ENCODE measurements at places on chromosomes 16 and 17.

DNA sequence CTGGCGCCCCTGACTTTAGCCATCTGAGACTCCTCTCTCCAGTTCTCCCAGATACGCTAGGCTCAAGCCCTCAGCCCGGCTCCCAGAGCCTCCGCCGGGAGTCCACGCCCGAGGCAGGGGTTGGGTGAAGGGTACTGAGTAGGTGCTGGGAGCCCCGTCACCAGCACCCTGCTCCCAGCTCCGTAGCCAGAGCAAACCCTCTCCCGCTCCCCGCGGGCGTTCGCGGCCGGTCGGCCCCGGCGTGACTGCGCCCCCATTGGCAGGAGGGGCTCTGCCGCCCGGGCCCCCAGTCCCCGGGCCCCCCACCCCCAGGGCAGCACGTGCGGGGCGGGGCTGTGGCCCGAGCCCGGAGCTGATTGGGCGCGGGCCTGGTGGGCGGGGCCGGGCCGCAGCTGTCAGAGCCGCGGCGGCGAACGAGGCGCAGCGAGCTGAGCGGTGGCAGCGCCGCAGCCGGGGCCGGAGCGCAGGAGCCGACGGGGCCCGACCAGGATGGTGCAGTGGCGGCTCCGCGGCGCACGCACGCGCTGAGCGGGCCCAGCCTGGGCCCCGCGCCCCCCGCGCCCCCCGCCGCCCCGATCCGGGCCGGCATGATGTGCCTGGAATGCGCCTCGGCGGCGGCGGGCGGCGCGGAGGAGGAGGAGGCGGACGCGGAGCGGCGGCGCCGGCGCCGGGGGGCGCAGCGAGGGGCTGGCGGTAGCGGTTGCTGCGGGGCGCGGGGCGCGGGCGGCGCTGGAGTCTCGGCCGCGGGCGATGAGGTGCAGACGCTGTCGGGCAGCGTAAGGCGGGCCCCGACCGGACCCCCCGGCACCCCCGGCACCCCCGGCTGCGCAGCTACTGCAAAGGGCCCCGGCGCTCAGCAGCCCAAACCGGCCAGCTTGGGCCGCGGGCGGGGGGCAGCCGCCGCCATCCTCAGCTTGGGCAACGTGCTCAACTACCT is at the start of gene SPNS2:
TSS of gene SPNS2 (plus strand) at position 421 of the 937 bp plus-strand sequence. CDS start at position 588, 167 bp downstream.
- peak; percentile 38 for DNase-seq

DNA sequence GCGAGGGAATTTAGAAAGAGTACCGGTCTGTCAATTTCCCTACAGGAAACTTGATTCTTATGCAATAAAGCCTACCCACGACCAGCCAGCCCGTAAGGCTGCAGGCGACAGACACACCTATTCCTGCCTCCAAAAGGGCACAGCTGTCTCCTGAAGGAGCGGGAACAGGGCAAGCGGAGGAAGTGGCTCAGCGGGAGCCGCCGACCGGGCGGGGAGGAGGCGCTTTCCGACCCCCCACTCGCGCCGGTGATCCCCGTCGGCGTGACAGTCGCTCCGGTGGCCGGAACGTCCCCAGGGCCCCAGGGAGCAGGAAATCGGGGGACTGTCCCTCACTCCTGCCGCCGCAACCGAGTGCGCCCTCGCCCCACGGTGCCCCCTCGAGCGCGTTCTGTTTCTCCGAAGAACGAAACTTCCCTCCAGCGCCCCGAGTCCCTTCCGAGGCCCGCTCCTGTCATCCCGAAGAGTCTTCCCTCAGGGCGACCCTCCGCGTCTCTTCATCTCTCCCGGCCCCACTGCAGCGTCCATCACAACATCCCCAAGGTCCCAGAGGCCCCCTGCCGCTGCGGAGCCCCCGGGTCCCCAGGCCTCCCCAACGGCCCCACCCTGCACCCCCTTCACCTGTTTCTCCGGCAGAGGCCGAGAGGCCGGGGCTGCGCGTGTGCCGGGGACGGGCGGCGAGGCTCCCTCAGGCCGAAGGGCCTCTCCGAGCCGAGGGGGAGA is 421 bp downstream of the STAT3 start:
- DNase-seq: no peak

- no peak for DNase-seq
Observed at GRCh38 chr17:2124391-2124790, 69.5 kb downstream of the HIC1 start.

GRCh38 chr17:45374501-45374900 is 57.7 kb upstream of the MAP3K14 start:
- no peak for DNase-seq

GRCh38 chr17:66985338-66986237 is 21.1 kb downstream of the CACNG4 start:
- DNase-seq: no peak

DNA sequence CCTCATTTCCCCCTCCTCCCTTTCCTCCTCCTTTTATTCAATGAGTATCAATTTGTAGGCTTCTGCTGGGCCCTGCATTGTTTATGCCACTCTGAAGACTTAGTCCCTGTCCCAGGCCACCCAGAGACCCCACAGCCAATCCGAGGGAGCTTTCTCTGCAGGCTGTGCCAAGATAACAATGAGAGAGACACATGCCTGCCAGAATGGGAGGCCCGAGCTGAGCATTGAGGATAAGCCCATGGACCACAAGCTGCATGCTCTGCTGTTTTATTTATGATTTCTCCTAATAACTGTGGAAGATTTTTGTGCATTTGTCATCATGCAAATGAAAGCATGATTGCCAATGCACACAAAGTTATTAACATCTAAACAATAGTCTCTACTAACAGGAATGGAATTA is 3.0 kb downstream of the RCVRN start:
- no peak for DNase-seq

DNA sequence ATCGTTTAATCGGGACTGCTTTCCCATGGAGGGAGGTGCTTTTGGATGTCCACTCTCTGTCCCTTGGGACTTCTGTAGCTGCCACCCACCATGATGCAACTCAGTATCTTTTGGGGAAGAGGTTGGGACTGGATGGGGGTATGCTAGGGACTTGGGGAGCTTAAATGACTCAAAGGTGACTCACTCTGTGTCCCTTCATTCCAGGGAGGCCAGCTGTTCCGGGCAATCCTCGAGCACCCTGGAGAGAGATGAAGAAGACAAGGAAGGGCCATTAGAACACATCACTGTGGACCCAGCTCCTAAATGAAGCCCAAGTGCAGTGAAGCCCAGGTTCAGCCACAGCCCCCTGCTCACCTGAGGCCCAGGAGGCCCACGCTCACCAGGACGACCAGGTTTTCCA is 4.6 kb downstream of the COL1A1 start:
- DNase-seq: no peak

DNA sequence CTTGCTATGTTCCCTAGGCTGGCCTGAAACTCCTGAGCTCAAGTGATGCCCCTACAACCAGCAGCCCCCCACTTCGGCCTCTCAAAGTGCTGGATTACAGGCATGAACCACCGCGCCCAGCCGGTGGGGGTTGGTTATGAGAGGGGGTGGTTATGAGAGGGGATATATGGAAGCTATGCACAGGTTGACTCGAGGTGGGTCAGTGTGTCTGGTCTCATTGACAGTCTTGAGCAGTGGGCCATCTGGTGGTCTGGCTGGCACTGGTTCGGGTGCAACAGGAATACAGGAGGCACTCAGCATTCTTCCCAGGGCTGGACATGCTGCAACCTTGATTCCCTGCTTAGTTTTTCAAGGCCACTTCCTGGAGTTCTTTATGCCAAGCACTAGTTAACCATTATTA is 5.6 kb upstream of the STX1B start:
- DNase-seq: no peak

DNA sequence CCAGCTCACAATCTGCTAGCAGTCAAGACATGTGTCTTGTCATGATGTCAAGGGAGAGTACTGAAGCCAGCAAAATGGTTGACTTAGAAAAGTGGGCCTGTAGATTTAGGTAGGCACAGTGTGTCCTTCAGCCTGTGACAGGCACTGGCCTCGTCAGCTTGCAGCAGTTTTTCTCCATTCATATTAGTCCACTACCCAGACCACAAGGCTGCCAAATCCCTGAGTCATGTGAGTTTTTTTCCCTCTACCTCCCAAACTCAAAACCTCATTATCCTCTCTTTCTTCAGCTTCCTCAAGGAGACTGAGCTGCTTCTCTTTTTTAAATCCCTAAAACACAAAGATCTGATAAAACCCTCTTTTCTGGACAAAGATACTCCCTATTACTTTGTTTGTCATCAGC is 102.6 kb upstream of the HS3ST3A1 start:
- no peak for DNase-seq

- no peak for DNase-seq
Observed at GRCh38 chr17:78174870-78175642, 6.7 kb downstream of the SYNGR2 start.

DNA sequence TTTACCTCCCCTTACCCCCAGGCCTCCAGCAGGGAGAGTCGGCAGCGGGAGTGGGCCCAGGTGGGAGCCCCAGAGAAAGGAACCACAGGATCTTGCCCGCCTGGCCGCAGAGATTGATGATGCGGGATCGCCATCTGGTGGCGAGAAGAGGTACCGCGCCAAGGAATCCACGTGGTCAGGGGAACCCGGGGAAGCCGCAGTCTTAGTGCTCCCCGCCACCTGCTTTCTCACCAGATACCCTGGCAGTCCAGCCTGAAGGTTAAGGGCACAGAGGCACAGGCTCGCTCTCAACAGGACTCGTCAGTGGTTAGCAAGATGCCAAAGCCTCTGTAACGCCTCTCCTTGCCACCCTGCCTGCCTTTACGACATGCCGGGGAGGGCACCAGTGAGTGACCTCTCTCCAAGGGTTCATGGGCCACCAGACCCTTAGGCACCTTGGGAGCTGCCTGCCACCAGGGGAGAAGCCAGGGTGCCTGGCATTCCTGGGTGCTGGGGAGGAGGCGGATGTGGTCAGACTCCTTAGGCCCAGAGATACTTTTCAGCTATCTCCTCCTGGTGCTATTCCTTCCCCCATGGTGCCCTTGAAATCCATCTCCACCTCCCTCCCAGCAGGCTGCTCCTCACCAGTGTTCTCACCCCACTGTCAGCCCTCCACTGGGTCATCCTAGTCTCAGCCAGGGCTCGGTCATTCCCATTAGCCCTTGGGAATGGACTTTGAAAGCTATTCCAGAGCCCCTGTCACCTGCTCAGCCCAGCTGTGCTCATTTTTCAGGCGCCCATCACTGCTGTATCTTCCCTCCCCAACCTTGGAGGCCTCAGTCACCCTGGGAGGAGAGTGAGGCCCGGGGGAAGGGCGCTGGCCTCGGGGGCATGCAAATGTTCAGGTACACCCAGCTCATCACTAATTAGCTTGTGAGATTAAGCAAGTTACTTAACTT is 5.5 kb upstream of the RHBDF2 start:
- peak; percentile 81 for DNase-seq

- no peak for DNase-seq
Observed at GRCh38 chr17:44568945-44569858, 11.9 kb downstream of the FZD2 start.

DNA sequence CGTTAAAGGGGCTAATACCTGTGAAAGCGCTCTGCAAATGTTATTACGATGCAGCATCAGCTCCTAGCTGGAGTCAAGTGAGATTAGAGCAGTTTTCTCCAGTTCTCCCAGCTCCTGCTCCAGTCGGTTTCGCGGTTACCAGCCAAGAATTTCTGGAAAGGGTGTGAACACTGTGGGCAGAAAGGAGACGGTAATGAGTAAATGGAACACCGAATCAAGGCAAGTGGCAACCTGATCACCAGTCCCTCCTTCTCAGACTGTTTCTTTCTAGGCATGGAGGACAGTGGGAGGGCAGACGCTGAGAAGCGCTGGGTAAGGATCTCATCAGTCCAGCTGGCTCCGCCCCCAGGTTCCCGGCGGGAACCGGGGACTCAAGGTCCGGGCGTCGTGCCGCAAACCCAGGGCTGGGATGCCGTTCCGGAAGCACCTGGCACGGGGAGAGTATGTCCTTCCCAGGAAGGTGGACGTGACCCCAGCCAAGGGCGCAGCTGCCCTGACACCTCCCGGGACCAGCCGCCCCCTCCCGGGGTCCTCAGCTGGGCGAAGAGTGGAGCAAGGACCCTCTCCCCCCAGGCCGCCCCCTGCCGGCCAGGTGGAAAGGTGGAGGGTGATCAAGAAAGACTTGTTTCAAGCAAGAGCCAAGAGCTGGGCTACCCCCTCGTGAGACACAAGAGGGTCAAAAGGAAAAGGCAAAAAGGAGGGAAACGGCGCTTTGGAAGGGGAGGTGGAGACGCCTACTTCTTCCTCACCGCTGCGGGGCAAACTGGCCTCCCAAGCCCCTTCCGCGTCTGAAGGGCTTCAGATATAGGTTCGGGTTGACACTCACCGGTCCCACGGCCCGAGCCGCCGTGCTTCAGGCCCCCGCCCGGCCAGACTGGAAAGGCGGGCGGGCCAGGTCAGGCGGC is 481 bp downstream of the MYO19 start:
- DNase-seq: peak; percentile 6

DNA sequence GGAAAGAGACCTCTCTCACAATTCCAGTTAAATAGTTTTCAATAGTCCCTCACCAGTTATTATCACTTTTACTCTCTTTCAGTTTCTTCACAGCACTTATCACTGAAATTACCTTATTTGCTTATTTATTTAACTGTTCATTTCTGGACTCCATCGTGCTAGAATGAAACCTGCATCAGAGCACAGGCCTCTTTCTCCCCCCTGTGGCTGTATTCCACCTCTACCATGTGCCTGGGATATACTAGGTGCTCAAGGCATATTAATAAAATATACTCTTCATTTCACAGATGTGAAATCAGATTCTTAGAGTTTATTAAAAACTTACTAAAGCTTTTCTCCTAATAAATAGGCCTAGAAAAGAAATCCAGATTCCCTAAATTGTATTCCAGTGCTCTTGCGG is 308.9 kb upstream of the MON1B start:
- DNase-seq: no peak

GRCh38 chr17:33137426-33137825 is 145.8 kb downstream of the SPACA3 start:
- no peak for DNase-seq

GRCh38 chr17:43540821-43541674 is 5.1 kb downstream of the ETV4 start:
- DNase-seq: no peak

DNA sequence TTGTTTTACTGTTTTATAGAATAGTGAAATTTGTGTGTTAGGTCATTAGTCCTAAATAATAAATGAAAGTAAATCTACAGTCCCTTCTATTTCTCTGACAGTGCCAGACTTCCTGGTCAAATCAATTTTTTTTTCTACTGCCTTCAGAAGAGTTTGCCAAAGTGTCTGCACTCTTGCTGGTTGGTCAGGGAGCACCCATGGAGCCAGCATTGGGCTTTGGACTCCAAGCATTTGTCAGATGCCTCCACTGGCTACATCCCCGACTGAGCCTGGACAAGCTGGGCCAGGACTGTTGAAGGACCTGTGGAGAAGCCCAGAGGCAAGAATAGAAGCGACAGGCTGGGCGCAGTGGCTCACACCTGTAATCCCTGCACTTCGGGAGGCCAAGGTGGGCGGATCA is 53.7 kb downstream of the ELAC2 start:
- DNase-seq: no peak

- no peak for DNase-seq
Observed at GRCh38 chr16:12240036-12240435, 263.5 kb downstream of the SNX29 start.
